ENCODE measurements at places on chromosomes 6 and 20.

- DNase-seq: no peak
Observed at GRCh38 chr6:157462956-157463742, 82.2 kb downstream of the ZDHHC14 start.

- DNase-seq: peak; percentile 17
Observed at GRCh38 chr20:20664795-20665589, 47.5 kb downstream of the RALGAPA2 start.

GRCh38 chr6:167091026-167091804 lies 31.7 kb upstream of the CCR6 start:
- no peak for DNase-seq

DNA sequence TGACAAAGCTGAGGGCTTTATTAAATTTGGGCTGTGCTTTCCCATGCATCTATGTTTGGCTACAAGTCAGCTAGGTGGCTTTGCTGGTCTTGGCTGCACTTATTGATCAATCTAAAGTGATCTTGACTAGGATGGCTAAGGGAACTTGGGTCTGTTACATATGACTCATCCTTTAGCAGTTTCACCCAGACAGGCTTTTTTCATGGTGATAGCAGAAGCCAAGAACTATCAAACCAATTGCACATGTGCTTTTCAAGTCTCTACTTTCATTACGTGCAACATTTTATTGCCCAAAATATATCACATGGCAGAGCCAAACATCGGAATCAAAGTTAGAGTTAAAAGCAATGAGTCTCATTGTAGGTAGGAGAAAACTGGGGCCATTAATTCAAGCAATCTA lies 626.3 kb downstream of the TENT5A start:
- DNase-seq: no peak

GRCh38 chr6:81812401-81812800 lies 59.9 kb upstream of the TENT5A start:
- DNase-seq: no peak

DNA sequence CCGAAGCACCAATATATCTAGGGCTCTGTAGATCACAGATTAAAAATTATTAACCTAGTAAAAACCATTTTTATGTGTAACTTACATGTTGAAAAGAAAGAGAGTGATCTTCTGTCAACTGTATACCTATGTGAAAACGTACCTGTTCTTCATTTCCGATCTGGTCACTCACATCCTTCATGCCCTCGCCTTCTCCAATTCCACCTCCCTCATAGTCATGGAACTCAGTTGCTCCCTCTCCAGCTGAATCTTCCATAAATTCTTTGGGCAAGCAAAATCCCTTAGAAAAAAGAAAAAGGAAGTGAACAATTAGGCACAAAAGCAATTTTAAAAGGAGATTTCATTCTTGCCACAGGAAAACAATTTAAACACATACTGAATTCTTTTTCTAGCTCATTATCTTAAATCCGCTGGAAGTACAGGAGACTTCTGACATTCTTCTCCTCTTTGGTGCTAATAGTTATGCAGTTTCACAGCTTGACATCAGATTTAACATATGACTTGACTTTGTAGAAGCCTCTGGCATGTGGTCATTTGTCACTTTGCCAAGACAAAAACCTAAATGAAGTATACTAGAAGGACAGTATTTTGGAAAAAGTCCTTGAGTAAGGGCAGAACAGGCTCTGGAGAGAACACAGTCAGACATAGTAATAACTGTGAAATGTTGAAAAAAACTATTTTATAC lies 29.5 kb upstream of the LYRM2 start:
- no peak for DNase-seq

DNA sequence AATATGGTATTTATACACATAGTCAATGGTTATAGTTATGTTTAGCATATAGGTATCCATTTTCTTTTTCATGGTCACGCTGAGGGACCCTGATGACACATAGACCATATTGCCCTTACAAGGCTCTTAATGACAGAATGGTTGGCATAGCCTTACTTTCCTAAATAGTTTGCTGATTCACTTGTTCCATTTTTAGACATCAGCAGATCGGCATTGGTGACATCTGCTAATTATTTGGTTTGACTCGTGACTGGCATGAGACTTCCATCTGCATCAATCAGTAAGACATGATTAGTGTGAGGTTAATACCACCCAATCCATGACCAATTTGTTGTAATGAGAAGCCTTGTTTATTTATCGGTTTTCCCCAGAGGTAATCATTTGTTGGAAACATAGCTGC lies 309.7 kb downstream of the ALDH8A1 start:
- DNase-seq: no peak

DNA sequence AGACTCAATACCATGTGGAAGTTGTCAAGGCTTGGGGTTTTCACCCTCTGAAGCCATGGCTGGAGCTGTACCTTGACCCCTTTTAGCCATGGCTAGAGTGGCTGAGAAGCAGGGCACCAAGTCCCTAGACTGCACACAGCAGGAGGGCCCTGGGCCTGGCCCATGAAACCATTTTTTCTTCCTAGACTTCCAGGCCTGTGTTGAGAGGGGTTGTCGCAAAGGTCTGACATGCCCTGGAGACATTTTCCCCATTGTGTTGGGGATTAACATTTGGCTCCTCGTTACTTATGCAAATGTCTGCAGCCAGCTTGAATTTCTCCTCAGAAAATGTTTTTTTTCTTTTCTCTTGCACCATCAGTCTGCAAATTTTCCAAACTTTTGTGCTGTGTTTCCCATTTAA lies 196.4 kb downstream of the SLC16A10 start:
- DNase-seq: no peak

GRCh38 chr20:45377269-45377668 lies 856 bp downstream of the TP53TG5 start:
- no peak for DNase-seq

DNA sequence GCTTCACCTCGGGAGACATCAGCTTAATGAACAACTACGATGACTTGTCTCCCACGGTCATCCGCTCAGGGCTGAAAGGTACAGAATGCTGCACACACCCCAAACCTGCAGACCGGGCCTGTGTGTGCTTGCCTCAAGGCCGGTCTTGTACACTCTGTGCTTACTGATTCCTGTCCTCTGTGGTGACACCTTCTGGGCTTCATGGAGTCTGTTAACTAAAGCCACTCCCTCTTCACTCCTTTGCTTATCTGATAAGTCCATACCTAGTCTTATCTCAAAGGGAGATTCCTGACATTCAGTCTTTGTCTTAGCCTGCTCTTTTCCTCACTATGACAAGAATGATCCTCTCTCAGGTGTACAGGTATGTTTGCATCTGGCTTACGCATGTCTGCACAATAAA lies 107.7 kb upstream of the TMEM181 start:
- no peak for DNase-seq

DNA sequence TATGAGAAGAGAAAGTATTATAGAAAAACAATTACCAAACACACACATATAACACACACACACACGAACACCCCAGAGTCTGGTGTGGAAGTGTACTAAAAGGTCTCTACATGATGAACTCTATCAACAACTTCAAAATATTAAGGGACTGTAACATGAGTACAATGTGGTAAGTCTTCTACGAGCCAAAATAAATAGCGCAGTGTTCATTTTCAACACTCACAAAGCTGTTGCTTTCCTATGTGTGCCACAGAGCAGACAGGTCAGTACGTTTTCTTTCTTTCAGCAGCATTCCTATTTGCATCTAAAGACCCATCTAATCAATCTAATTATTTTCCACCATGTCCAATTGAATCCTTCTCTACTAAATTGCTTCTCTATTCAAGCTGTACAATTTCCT lies 12.1 kb upstream of the CNKSR3 start:
- DNase-seq: no peak

GRCh38 chr6:132931936-132932514 lies 117.7 kb downstream of the RPS12 start:
- no peak for DNase-seq

- no peak for DNase-seq
Observed at GRCh38 chr6:89873721-89874120, 20.5 kb upstream of the GJA10 start.

- no peak for DNase-seq
Observed at GRCh38 chr6:53066874-53067706, 1.9 kb downstream of the FBXO9 start.

DNA sequence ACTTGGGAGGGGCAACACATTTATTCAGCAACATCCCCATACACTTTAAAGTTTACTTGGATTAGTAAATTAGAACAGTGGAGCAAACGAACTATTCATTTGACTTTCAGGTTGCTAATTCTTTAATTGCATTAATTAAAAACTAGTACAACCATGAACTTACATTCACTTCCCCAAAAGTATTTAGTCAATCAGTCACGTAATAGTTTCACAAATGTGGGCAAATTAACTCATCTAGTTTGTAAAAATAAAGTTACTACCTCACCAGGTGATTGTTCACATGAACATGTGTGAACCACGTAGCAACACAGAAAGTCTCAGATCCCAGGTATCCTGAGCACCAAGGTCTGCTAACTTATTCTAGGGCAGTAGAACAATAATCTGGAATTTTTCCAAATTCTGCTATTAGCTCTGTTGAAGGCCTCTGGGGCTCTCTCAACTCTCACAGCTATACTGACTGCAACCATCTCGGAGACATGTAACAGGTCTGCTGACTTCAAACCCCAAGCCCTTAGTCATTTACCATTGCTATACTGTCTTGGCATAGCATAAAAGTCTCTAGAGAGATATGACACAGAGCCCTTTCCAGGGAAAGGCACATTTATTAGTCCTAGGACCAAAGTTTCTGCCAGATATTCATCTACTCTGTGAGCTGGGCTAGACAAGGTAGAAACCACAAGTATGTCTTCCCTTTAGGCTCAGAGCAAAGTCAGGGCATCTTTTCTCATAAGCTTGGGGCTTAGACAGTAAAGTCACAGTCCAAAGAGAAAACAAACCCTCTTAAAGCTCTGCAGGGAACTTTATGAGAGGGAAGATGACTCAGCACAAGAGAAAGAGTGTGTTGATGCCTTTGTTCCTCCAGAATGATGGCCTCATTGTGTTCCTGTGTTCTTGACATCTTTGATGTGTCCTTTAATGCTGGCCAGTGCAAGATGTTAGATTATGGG lies 50.9 kb upstream of the CCDC28A start:
- DNase-seq: no peak

DNA sequence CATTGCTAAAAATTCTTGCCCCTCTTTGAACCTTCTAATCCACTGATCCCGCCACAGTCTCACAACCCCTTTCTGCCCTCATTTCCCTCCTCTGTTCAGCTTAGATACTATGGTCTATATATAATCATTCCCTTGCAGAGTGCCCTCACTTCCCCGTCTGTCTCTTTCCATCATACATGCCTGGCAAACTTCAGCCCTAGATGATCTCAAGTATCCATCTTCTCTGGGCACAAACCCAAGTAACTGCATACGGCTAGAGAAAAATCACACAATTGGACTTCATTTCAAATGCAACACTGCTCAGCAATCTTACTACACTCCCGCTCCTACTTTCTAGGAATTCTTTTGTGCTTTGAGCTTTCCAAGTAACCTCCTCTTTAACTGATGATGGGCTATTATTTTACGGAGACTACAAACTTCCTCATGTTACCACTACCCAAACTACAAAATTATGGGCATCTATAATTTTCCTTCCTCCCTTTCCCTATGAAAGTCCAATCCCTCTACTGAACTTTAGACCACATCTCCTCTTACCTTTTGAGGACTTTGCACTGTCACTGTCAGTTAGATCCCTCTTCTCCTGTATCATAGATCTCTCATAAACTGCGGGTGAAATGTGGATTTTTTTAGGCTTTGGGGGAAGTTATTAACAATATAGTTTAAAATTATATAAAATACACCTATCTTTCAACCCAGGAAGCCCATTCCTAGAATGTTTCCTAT lies 135.6 kb downstream of the BTBD9 start:
- DNase-seq: no peak

DNA sequence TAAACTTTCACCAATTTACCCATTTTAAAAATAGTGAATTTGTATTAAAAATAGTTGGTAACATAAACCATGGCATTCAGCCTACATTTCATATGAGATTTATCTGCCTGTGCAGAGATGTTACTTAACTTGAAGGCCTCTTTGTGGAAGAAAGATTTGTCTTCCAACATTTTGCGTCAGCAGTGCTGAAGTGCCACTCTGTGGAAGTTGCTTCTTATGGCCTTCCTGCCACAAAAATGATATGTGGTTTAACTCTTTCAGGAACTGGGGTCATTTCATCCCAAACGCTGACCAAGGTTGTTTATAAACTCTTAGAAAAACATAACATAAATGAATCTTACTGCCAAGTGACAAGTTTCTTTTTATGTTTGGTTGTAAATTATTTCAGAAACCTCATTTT lies 246.8 kb downstream of the ARID1B start:
- DNase-seq: no peak

GRCh38 chr20:1304710-1305515 lies 24.0 kb downstream of the SDCBP2 start:
- DNase-seq: no peak

DNA sequence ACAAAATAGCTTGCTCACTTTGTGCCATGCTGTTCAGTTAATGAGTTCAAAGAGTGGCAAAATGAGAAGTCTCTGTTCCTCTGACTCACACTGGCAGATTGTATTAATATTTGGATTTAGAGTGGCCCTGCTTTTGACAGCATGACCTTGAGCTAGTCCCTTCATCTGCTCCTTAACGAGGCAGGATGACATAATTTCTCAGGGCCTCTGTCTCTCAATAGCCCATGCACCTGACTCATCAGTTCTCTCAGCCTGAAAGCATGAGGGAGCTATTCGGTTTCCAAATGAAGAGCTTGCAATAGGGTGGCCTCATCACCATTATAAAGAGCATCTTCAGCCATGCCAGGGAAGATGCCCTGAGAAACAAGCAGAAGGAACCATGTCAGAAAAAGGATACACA lies 38.2 kb downstream of the CAP2 start:
- no peak for DNase-seq

DNA sequence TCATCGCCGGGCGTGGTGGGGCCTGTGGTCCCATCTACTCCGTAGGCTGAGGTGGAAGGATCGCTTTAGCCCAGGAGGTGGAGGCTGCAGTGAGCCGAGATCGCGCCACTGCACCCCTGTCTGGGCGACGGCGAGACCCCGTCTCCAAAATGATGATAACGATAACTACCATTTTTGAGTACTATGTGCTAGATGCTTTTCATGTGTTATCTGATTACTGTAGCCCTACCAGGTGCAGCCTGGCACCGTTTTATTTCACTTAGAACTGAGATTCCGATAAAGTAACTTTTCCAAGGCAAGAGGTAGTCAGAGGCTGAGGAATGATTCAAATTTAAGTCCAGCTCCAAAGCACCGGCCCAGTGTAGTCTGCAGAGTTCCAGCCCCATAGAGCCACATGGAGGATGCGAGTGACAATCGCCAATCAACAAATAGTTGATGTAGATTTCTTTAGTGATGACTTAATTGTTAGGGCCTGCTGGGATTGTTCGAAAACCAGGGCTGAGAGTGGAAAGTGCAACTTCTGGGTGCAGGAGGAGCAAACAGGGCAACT lies 727 bp downstream of the ERMARD start:
- DNase-seq: no peak

DNA sequence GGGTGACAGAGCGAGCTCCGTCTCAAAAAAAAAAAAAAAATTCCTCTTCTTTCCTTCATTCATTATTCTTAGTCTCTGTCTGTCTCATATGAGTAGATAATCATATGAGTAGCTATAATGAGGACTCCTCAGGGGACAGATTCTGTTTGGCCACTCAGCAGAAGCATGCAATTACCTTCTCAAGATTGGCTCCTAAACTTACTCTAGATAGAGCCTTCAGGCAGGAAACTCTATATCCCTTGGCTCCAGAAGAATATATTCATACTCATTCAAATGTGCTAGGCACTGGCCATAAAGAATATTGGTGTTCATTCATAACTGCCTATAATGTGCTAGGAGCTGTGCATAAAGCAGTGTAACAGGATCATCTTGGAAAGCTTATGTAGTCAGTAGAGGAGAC lies 2.2 kb upstream of the ACAT2 start:
- peak; percentile 61 for DNase-seq

GRCh38 chr6:138371452-138371711 lies 6.3 kb upstream of the SMIM28 start:
- no peak for DNase-seq

Data from NCI-H1436 (cell line).